ENCODE measurements at places on chromosomes 5 and 9.

GRCh38 chr5:463952-464351, 21.0 kb downstream of the EXOC3 start:
- DNase-seq: no peak

DNA sequence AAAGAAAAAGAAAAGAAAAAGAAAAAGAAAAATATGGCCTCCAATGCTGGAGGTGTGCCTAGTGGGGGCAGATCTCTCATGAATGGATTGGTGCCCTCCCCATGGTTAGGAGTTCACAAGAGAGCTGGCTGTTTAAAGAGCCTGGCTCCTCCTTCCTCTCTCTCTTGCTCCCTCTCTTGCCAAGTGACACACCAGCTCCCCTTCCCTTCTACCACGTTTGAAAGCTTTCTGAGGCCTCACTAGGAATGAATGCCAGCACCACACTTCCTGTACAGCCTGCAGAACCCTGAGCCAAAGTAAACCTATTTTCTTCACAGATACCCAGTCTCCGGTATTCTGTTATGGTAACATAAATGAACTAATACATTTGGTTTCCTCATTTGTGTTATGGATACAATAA, 14.4 kb upstream of the GALNT10 start:
- no peak for DNase-seq

- no peak for DNase-seq
These were observed 65.3 kb upstream of the ADRB2 start for GRCh38 chr5:148760945-148761638.

DNA sequence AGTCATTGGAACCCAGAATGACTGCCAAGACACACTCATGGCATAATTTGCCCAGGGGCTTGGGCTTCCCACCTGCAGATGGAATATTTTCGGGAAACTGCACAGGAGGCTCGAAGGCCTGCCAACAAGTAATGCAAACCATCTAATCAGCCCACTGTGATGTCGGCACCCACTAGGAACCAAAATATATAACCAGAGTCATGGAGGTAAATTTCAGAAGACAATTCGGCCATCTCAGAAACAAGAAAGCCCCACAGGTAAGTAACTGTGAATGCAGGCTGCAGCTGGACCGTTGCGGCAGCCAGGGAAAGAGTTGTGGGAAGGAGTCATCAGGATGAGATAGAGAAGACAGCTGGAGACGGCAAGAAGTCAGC, 264.4 kb downstream of the SYK start:
- no peak for DNase-seq

DNA sequence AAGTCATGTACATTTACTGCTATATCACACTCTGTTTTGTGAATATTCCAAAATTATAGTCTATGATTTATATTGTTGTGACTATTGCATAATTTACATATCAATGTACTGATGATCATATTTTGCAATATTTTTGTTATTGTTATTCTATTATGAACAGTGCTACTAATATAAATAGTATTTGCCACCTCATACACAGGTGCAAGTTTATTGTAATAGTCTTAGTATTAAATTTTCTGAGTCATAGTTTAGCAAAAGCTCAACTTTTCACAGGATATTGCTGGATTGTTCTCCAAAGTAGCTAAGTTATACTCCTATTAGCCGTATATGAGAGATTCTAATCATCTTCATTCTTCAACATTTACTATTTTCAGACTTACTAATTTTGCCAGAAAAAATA, 124.7 kb downstream of the TMC1 start:
- no peak for DNase-seq

DNA sequence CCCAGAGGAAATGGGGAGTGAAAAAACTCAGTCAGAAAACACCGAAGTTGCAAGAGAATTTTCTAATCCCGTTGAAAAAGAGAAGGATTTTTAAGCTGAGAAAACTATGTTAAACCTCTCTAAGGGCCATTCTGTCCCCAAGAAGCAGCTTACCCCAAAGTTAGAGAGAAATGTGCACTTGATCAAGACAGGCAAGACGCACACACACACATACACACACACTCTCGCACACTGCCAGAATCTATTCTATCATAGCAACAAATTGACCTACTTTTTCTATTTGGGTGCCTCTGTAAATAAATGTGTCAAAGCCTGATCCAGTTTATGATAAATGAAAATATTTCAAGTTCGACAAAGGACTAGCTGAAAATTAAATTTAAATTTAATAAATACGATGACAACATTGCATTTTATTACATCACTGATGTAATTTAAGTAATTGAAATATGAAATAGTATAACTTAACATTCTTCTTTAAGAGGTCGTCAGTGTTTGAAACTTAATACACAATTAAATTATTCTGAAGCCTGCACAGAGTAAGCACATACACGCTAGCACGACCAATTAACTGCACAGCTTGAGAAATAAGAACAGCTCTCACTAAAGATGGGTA, 5.9 kb downstream of the NFIL3 start:
- no peak for DNase-seq

DNA sequence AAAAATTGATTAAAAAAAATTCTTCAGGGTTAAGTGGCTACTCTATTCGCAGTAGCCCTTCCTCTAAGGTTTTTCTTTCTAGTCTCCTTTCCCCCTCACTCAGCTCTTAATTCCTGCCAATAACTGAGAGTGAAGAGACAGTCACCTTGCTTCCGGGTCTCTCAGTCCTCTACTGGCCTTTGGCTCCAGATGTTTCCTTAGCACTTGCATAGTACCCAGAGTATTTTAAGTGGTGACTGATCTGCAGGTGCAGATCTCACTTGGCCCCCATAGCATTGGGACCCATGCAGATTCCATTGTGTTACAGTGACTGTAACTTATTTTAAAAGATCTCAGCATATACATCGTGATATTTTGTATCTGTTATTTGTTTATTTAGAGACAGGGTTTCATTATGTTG, 66.2 kb downstream of the GCNT1 start:
- DNase-seq: no peak

DNA sequence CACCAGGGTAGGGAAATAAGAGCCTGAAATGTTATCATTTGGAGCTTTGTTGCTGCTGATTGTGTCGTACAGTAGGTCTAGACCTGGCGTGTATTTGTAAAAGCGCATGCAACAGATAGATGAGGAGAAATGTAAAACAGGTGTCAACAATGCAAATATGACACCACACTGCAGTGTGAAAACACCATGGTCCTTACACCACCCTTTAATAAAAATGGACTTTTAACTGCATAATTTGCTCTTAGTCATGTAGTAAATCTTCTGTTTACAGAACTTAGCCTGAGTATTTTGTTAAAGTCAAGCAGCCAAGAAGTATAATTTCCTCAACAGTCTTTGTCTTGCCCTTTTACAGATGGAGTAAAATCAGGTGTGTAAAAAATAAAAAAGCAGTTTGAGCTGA, 13.9 kb downstream of the PCBD2 start:
- DNase-seq: no peak

- no peak for DNase-seq
These were observed 49.3 kb downstream of the ALG2 start for GRCh38 chr9:99172124-99173091.

DNA sequence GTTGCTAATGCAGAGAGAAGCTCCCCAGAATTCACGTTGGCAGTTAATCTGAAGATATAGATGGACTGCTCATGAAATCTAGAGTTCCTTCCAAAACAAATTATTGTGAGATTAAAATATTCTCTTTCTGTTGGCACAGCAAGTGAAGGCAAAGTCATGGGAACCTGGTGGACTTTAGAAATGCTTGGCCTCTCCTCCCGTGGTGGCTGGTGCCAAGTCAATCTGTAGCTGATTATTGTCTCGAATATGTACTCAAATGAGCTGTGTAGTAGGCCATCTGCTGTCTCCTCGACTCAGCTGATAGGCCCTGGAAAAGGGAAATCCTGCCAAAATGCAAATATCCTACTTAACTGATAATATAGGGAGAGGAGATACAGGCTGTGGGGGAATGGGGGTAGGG, 69.3 kb downstream of the DAPK1 start:
- DNase-seq: no peak

All from AG08396 (cell line).